ENCODE measurements at places on chromosomes 6 and 20.

DNA sequence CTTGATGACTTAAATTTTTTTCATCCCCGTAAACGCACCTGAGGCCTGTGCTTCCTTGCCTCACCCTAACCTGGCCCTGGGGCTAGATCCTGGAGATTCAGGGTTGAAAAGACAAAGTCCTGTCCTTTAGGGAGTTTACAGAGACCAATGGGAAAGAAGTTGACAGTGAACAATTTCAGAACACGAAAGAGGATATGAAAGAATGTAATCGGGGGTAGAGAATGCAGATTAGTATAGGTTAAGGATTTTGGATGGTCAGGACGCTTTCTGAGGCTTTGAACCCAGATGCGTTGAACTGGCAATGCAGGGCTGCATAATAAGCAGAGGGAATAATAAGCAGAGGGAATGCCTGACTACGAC lies 1.7 kb upstream of the FBXO5 start:
- DNase-seq, result no peak

GRCh38 chr6:25330796-25331685 lies 51.9 kb downstream of the CARMIL1 start:
- DNase-seq, result no peak

DNA sequence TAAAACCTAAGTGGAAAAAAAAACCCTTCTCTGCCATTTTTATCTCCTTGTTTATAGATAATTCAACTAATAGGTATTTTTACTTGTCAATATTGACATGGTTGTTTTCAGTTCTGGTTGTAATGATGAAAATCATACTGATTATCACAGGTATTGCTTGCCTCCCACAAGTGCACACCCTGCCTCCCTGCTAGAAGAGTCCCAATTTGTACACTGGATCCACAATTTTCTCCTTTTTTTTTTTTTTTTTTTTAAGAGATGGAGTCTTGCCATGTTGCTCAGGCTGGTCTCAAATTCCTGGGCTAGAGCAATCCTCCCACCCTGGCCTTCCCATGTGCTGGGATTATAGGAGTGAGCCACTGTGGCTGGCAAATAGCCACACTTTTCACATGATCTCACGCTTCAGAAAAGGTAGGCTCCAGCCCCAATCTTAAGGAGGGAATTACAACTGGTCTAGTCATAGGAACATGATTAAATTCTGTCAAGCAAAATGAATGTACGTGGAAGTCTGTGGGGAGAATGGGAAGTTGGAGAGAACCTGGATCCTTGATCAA lies 12.3 kb downstream of the DYNLT2 start:
- no peak for DNase-seq

DNA sequence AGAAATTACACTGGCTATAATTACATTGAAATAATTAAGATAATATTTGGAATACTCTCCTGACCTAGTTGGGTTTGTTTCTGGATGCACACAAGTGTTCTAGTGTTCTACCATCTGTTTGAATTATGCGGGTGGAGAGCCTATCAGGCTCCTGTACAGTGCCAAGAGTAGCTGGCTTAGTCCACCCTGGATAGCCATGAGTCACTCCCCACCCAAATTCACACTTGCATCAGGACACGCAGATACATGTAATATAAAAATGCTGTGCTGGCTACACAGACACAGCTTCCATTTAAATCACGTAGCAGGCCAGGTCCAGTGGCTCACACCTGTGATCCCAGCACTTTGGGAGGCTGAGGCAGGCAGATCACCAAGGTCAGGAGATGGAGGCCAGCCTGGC lies 686.2 kb upstream of the SLC35B3 start:
- DNase-seq, result no peak

DNA sequence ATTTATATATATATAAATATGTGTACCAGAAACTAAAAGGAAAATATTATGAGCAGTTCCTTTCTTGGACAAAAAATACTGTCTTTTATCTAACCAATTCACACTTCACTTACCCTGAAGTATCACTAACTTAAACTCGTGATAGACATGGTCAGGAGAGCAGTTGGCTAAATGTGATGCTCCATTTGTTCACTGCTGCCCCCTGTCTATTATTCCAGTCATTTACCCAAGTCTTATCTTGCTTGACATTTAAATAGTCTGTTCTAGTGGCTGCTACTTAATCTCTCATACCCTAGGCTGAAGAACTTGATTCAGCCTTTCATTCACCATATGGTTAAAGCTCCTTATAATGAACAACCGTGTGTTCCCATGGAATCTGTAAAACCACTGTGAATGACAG lies 789.6 kb upstream of the EYS start:
- DNase-seq, result no peak
